CD4-positive, alpha-beta T cell treated with Interleukin-17A for 4 hours (primary cell): ENCODE measurements at places on chromosomes 3 and 15.

DNA sequence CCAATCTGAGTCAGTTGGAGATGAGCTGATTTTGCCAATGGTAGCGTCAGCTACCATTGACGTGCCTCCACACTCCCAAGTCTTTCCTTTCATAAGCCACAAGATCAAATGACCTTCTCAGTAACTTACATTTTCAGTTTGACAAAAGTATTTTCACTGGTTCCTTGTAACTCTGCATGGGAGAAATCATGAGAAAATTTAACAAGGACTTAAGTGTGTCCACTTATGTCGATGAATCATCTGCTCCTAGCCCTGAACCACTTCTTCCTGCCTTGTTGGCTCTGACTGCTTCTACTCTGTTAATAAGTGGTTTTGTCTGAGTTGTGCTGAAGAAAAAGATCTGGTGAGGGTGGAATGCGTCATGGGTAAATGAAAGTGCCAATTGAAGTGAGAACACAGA, 101.2 kb downstream of the NFKBIZ start:
- DNase-seq = no peak

DNA sequence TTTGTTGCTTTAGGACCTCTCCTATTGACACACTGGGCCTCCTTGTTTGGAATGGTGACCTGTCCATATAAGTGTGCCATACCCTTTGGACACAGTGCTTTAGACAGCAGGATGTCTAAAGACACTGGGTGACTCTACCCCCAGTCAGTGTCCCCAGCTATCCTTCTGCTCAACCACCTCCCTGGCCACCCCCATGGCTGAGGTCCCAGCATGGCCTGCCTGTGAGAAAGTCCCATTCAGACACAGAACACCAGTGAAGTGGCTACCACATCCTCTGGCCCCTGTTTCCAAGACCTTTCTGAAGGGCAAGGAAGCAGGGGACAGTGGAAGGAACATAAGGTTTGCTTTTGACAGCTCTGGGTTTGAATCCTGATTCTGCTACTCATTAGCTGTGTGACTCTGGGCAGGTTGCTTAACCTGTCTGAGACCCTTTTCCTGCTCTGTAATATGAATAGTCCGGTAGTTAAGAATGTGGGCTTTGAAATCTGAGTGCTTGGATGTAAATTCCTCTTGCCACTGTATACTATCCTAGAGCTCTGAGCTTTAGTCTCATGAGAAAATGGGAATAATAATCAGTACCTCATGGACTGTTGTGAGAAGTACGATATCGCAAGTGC, 6.3 kb upstream of the AP3S2 start:
- DNase-seq = no peak

DNA sequence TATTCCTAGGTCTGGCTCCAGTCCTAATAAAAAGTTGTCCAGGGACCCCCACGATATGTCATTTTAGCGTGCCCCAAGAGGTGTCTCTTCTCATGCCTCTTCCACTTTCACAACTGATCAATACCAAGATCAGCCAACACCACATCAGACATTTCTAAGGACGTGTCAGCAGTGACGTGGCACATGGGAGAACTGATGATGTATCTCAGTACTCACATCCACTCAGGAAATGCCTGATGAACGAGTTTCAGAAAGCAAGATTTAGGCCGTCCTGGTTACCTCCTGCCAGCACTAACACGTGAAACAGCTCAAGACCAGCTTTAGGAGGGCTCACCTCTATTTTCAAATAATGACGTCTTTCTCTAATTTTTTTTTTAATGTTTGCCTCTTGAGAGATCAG, 19.6 kb downstream of the VGLL4 start:
- peak; percentile 66 for DNase-seq

- no peak for DNase-seq
These were observed 16.9 kb upstream of the CORO2B start for GRCh38 chr15:68561901-68562300.

DNA sequence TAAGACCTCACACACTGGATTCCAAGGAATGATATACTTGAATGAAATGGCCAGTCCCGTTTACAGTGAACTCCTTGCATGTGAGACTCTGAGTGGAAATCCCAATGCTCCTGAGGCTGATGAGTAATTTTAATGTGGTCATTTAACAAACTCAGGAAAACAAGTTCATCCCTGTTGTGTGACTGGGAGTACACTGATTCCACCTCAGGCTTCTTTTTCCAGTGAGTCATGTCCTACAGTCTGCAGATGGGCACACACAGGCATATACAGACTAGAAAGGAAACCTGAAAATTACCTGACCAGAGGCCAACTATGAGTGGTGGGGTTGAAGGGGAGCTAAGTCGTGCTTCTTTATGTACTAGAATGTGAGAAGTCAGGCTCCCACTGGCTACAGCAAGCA, 5.8 kb downstream of the SQOR start:
- DNase-seq = no peak

DNA sequence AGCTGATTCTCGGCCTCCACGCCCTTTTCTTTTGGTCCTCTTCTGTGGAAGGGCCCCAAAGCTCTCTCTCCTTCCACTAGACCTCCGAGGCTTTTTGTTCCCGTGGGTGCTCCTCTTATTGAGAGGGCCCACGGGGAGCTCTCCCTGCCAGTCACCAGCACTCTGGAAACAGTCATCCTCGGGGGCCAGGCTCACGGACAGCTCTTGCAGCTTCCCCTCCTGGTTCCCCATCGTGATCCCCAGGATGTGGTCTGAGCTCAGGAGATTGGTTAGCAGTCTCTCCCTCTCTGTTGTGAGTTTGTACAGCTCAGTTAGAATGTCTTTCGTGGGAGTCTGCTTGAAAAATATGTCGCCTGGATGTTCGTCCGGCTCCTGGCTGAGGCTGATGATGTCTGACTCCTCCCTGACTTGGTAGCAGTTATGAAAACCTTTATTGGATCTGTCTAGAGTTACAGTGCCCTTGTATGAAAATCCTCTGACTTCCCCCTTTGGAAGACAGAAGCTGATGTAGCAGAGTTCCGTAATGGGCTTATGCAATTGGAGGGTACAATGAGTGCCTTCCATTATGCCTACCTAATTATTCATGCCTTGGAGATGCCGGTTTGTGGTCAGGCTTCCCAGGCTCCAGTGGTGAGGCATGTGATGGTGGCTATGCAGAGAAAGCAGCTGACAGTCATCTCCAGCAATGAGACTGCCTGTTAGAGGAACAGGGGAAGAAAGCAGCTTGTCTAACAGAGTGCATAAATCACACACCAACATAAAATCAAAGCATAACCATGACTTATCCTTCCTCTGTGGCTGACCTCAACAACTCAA, 40.0 kb downstream of the FMN1 start:
- DNase-seq = no peak

DNA sequence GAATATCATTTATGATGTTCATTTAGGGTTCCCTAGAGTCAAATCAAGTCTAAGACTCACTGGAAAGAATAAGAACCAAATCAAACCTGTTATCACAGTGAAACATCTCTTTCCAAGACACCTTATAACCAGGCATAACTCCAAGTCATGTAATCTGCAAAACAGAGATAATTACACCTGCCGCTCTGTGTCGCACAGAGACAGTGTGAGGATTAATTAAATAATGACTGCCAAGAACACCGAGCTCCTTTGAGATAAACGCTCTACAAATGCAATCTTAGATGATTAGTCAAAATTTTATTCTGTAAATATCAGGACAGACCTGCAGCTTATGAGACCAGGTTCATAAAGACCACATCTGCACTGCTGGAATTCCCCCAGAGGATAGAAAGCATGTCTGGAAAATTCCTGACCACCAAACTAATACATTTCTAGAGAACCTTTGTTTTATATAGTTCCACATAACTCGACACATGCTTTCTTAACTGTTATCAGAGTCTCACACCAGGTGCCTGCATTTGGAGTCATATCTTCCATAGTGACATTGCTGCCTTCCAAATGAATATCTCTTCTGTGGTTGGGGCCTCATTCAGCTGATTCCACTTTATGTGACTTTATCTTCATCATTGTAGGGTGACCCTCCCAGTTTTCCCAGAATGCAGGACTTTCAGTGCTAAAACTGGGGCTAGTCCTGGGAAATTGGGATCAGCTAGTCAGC, 252.8 kb downstream of the CD47 start:
- DNase-seq = no peak

DNA sequence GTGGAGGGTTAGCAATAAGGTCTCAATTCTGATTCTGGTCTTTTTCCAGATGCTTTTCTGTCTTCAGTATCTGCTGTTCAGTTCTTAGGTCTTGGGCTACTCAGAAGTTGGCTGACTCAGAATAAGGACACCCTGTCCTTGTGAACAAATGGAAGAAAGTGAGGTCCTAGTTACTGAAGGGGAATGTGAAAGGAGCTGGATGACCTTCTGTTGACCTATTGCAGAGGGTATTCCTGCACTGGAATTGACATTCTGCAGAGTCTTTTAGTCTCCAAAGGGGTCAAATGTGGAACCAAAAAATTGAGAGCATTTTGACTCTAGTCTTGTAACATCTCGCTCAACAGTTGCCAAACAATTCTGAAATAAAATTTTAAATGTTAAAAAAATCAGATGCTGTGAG, 63.0 kb downstream of the CCR1 start:
- no peak for DNase-seq

DNA sequence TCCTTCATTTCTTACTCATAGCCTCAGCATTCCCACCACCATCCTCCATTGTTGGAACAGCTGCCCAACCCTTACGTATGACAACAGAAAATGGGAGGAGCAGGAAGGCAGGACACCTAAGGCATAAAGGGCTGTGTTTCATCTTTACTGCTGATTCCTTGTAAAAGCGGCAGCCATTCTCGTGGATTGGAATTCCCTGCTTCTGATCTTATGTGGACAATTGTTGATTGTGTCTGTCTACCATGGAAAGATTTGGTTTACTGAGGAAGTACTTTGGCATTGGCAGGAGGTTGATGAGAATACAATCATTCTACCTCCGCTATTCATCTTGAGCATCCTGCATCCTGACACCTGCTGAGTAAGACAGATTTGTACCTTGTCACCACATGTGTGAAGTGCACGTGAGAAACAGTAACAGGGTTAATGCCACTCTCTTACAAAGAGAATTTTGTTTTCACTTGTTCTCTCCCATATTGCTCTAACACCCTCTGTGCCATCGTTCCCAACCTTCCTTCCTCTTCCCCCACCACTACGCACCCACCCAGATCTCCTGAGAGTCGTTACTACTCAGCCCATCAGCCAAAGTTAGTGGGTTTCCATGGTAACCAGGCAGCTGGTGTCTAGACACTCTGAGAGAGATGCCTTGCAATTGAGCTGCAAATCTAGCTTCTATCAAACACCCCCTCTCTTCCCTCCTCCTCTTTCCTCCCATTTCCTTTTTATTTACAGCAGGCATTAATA, 75.7 kb downstream of the GAP43 start:
- no peak for DNase-seq

DNA sequence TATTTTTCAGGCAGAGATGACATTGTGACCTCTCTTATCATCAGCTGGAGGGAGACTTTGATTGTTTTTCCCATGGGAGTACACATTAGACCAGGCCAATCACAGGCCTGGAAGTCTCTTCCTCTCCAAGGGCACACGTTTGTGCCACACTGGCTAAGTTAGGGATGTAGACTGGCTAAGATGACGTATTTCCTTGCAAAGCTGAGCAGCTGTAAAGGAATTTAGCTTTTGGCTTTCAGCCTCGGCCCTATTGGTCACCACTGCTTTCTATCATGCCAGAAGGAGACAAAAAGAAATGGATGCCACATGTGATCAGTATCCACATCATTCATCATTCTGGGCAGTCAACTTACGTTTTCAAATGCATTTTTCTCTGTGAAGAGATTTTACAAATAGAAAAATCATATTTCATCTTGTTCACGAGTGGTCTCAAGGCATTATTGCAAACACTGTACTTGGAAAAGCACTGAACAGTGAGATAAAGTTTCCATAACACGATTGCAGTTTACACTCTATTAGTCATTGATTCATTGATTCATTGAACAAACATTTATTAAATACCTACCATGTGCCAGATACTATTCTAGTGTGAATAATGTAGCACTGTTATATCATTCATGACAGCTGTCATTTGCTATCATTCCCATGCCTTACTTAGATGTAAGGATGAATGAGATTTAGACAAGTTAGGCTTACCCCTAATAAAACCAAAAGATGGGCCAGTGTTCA, 27.0 kb upstream of the RNF7 start:
- DNase-seq = no peak
